HFF-Myc (cell line): ENCODE measurements at places on chromosomes 2 and 18.

DNA sequence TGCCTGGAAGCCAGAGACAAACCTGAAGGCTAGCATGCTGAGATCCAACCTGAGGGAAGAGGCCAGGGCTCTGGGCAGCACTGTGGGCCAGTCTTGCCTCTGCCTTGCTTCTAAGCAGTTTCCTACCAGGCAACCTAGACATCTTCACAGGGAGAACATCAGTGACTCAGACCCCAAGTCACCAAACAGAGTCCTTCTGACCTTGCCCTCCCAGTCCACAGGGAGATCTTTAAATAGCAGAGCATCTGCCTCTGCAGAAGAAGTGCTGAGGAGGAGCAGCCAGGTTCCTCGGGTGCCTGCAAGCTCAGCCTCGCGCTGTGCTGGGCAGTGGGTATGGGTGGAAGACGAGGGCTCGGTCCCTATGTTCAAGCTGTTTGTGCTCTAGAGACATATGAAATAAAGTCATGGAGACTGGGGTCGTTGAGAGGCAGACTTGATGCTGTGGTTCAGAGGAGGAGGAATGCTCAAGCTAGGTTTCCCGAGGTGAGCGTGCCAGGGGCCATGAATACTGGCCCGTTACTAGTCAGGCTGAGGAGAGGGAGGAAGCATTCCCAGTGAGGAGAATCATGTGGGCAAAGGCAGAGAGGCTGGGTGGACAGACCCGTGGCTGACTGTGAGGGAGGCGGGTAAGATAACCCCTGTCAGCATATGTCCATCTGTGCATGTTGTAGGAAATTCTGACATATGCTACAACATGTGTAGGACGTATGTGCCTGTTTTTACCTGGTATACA lies 66.5 kb downstream of the BOLA3 start:
- DNase-seq = no peak

GRCh38 chr2:209687323-209687969 lies 84.2 kb upstream of the UNC80 start:
- no peak for DNase-seq

DNA sequence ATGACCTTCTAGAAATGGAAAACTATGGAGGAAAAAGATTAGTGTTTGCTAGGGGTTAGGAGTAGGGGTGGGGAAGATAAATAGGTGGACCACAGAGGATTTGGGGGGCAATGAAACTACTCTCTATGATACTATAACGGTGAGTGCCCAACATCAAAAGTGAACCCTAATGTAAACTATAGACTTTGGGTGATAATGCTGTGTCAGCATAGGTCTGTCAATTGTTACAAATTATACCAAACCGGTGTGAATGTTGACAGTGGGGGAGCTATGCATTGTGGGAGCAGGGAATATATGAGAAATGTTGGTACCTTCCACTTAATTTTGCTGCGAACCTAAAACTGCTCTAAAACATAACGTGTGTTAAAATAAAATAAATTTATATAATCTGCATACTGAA lies 180.3 kb downstream of the ALK start:
- no peak for DNase-seq

- no peak for DNase-seq
These were observed 261.0 kb downstream of the BCL2 start for GRCh38 chr18:63058521-63058920.

- DNase-seq = no peak
These were observed 147.4 kb downstream of the MEIS1 start for GRCh38 chr2:66582104-66582986.

DNA sequence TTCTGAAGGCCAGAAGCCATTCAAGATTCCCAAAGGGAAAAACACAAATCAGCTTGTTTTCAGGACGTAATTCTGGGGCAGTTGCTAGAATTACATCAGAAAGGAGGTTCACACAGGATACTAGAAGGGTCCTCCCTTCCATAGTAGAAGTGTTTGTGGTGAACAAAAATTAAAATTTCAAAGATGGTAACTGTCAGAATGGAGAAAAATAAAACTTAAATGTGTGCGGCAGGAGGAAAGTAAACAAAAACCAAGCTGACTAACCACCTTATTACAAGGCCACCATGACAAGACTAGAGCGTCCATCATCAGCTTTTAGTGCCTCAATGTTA lies 9.7 kb upstream of the TPRKB start:
- no peak for DNase-seq

GRCh38 chr2:81976998-81977397 lies 1672.4 kb upstream of the LRRTM1 start:
- DNase-seq = no peak

DNA sequence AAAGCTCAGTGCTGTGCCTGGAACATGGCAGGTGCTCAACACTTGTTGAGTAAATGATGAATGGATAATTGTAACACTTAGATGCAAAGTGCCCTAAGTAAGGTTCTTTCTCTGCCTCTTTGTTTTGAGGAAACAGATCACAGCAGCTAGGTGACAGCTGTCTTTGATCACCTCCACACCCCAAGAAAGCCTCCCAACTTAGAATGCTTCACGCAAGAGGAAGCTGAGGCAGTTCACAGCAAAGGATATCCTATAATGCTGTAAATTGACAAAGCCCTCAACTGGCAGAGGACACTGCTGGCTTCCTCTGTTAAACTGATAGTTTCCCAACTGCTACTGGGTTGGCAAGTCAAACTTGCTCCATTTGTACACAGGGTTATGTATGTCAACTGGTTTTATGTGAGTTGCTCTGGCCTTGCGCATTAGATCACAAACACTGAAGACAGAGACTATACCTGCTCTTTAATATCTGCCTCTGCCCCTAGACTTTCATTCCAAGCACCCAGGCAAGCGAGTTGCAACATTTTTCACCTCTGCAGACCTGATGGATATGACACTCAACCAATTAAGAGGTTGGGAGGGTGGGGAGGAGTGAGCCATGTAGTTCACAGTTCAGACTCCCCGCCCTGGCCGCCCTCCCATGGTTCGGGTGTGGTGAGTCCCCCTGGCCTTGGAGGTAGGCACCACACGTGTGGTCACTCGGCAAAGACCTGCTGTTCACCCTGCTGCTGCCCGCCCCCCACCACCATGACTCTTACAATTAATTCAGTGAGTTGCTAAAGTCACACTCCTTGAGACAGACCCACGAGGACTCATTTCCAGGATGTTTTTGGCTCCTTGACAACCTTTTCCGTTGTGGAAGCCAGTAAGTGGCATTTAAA lies 4.8 kb upstream of the MALL start:
- no peak for DNase-seq
